ENCODE measurements at places on chromosomes 6 and 20.

GRCh38 chr20:10076126-10077080, 41.6 kb downstream of the ANKEF1 start:
- no peak for DNase-seq

DNA sequence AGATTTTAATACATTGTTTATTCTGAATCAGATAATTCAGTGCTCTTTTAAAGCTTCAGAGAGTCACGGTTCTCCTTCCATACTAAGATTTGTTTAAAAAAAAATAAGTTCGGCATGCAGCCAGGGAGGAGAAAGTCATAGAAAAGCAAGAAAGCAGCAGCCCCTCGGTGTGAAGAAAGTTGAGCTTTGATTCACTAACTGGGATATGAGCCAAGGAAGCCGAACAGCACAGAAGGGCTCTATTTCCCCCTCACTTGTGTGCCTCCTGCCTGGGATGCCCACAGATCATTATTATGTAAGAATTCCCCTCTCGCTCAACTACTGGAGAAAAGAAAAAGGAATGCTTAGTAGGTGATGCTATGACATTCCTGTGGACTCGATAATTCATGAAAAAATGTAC, 69.3 kb upstream of the SYNJ2 start:
- no peak for DNase-seq

- DNase-seq: no peak
Observed at GRCh38 chr6:157067507-157067906, 255.8 kb downstream of the TMEM242 start.

- no peak for DNase-seq
Observed at GRCh38 chr6:35176301-35177024, 35.3 kb upstream of the TCP11 start.

DNA sequence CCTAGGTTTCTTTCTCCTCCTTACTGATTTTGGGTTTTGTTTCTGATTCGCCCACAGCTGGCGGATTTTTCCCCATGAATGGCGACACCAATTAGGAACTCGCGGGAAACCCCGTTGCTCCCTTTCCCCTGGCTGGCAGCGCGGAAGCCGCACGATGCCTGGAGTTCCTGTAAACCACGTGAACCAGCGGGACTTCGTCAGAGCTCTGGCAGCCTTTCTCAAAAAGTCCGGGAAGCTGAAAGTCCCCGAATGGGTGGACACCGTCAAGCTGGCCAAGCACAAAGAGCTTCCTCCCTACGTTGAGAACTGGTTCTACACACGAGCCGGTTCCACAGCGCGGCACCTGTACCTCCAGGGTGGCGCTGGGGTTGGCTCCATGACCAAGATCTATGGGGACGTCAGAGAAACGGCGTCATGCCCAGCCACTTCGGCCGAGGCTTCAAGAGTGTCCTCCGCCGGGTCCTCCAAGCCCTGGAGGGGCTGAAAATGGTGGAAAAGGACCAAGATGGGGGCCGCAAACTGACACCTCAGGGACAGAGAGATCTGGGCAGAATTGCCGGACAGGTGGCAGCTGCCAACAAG, 3.2 kb upstream of the SEC23B start:
- DNase-seq: no peak

- DNase-seq: no peak
Observed at GRCh38 chr20:33320006-33320405, 37.0 kb downstream of the BPIFB1 start.

DNA sequence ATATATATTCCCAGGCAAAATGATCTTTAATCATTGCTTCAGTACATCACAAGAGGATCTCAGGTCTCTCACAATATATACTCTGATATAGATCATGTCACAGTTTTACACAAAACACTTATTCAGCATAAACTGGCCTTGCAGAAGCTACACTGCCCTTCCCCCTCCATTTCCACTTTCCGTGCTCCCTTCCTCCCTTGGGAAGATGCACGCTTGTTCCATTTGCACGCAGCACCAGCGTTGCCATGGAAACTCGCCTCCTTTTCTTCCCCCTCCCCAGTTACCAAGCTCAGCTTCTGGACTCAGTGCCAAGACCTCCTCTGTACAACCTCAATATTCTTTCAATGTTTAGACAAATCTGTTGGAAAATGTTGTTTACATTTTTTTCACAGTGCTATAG, 154.6 kb downstream of the RFPL4B start:
- DNase-seq: no peak

DNA sequence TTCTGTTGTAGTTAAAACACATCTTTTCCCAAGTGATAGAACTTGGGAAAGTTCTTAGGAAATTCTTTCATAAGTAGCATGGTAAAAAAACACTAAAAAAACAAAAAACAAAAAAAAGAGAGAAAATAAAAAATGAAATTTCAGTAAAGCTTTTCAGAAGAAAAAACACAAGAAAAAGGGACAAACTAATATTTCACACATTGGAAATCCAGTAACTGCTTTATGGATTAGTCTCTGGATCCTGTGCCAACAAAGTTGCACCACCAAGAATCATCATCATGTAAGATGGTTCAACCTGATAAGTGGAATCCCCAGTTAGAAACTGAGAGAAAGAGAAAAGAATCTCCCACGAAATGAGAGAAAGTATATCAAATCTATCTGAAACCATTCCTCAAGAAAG, 144.2 kb downstream of the GMDS start:
- no peak for DNase-seq

DNA sequence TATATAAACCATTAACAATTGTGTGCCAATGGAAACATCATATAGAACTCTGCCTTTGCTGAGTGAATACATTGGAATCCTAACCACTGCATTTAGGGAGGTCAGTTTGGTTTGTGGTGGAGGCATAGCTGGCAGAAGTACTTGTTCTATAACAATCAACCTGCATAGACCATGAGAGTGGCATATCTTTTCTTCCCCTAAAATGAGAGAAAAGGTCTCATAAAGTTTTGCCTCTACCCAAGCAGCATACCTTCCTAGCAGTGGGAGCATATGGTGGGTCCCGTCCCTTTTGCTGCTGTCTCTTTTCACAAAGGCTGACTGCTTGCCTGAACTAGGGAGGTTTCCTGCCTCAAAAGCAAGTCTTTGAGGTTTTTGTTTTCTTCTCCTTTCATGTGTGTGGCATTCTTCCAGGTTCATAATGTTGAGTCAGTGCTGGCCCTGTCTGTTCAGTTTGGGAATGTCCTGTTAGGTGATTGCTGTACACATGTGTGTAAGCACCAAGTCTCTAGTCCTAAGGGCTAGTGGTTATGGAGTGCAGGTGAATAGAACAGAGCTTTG, 61.2 kb upstream of the SUPT3H start:
- DNase-seq: no peak

DNA sequence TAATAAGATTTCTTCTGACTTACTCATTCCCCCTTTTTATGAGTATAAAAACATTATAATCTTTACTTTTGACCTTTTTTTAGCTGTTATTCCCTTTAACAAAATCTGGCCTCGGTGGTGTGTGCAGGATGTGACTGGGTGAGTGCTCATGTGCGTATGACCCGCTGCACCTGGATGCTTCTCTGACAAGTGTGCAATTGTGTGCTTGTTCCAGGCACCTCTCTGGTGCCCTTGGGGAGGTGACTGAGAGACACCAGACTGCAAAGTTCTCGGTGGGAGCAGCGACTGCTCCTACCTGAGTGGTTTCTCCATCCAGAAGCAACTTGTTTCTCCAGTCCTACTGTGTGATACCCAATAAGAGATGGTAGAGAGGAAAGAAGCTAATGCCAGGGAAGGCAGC, 65.0 kb downstream of the ISM1 start:
- no peak for DNase-seq

DNA sequence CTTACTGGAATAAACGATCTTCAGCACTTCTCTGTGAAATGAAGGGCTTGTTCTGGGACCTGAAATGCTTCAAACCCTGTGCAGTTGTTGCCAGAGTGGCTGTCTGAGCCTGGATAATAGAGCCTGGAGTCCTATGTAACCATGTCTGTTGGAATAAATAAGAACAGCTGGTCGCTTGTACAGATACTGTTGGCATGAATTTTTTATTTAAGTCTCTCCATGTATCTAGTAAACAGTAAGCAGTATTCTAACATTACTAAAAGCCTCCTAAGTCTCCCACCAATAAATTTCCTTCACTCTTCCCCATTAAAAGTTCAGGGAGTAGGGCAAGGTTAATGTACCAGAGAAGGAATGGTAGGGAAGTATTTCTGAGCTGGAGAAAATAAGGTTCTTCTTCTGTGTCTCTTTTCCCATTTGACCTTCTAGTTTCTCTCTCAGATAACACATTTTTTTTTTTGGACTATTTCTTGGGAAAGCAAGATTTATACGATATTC, 227.5 kb downstream of the PRL start:
- no peak for DNase-seq

DNA sequence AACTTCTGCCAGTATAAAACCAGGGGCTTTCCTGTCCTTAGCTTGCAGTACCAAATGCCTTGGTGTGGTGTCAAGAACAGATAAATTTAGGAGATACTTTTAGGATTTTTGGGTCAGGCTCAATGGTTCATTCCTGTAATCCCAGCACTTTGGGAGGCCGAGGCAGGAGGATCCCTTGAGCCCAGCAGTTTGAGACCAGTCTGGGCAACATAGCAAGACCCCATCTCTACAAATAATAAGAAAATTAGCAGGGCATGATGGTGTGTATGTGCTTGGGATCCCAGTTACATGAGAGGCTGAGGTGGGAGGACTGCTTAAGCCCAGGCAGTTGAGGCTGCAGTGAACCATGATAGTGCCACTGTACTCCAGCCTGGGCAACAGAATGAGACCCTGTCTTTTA, 3.2 kb upstream of the ZBTB12 start:
- DNase-seq: no peak

DNA sequence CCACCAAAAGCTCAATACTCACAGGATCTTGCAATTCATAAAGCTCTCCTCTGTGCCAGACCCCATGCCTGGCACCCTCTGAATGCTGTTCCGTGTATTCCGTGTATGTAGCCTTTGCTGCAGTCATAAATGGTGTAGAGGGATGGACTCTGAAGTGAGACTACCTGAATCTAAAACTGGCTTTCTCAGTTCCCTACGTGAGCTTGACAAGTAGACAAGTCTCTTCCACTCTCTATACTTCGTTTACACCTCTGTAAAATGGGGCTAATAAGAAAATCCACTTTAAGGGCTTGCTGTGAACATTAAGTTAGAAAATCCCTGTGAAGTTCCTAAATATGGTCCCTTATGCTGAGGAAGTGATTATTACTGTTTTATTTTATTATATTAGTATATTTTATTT, 31.5 kb downstream of the PPP1R16B start:
- no peak for DNase-seq

DNA sequence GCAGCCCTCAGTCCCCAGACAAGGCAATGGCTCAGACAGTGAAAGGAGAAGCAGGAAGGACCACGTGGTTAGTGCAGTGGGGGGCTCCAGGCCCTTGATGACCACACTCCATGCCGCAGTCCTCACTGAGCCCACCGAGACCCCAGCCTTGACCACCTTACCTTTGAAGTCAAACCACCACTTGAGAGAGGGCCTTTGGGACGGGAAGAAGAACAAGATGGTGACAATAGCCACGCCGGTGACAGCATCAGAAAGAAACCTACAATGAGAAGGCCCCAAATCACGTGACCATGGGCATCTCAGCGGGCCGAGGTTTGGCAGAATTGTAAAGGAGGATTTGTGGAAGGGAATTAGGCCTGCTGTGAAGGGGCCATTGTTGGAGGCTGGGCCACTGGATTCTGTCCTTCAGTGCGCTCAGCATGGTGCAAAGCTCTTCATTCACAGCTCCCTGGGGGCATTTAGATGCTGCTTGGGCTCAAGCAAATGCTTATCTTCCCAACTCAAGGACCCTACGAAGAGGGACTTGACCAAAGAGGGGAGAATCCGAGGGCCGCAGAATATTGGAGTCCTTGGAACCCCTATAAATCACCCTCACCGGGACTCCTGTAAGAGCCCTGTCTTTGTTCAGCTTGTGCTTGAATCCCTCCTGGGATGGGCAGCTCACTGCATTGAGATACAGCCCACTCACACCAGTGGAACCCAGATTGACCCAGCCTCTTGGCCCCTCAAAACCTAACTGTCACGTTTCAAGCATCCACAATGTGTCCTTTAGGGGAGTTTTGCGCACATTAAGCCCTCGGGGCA, 33.2 kb upstream of the OCSTAMP start:
- DNase-seq: no peak

GRCh38 chr6:81138236-81138635, 614.2 kb downstream of the TENT5A start:
- no peak for DNase-seq

DNA sequence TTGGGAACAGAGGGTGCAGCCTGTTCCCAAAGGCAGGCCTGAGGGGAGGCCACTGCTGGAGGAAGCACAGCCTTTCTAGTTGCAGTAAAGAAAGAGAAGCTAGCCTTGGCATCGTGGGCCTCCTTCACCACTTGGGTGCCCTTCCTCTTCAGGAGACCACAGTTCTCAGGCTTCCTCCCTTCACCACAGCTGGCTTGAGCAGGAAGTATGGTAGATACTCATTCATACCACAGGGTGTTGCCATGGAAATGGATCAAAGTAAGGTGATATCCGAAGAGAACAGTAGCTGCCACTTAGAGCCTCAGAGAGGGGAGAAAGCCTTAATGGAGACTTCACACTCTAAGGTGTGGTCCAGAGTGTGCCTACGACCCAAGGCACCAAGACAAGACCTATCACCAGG, 120.4 kb upstream of the RIPOR2 start:
- DNase-seq: peak; percentile 45

GRCh38 chr20:4088766-4089165, 73.4 kb upstream of the RNF24 start:
- no peak for DNase-seq

DNA sequence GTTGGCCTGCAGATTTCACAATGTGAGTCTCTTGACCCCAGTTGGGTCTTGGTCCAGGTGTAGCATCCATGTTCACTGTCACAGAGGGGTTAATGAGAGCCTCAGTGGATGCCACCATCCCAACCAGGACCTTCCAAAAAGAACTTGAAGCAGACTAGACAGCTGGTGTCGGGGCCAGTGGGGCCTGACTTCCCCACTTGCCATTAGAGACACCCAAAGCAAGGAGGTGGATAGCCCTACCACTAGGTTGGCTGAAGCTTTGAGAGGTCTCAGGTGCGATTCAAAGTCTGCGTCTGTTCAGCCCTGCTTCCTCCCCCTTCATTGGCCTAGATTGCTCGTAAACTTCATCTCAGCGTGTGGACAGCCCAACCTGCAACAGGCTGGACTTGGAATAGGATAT, 196.4 kb upstream of the RREB1 start:
- no peak for DNase-seq

DNA sequence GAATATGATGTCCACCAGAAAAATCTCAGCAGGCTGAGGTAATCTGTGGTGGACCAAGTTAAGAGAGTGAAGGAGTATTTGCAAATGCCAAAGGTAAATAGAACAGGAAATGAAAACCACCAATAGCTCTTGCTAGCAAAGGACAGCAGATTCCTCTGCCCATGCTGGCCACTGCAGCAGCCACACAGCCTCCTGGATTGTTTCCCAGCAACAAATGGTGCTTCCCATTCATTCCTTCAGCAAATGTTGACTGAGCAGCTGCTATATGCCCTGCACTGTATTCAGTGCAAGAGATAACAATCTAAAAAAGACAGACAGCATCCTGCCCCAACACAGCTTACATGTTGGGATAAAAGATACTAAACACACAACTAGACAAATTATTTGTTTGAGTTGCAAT, 11.0 kb downstream of the ROS1 start:
- no peak for DNase-seq
